ENCODE measurements at places on chromosomes 3 and 15. TPM values are rescaled to one million over a fixed set of nuclear protein-coding genes. Genes with fewer than 3 reads are reported as not detected.

ENTPD3 gene
- total RNA-seq: not detected

COPB2 gene
- 131 TPM for total RNA-seq

FES gene
- 13.7 TPM for total RNA-seq

IQCF5 gene
- not detected for total RNA-seq

TEX55 gene
- not detected for total RNA-seq

CRYBG3 gene
- total RNA-seq: 5.1 TPM

SLC51A gene
- not detected for total RNA-seq

IRAK2 gene
- 6.1 TPM for total RNA-seq

SLC27A2 gene
- total RNA-seq: not detected

ROPN1 gene
- not detected for total RNA-seq

PYGO1 gene
- total RNA-seq: 4.9 TPM

THAP10 gene
- 5.6 TPM for total RNA-seq

DUOX2 gene
- not detected for total RNA-seq

DAZL gene
- not detected for total RNA-seq

ADGRG7 gene
- 51.3 TPM for total RNA-seq

CISH gene
- total RNA-seq: not detected

ULK4 gene
- total RNA-seq: 0.79 TPM

GOLGA6D gene
- total RNA-seq: not detected

MUC20 gene
- not detected for total RNA-seq
